ENCODE measurements at places on chromosomes 1 and 21. TPM values are rescaled to one million over a fixed set of nuclear protein-coding genes. Genes with fewer than 3 reads are reported as not detected.

The FMOD gene
- polyA plus RNA-seq: 6.5 TPM

The AMY1A gene
- polyA plus RNA-seq: not detected

GRCh38 chr1:184504040-184504954 is 117.5 kb downstream of the C1orf21 start:
- DNase-seq: no peak

The RPTN gene
- not detected for polyA plus RNA-seq

DNA sequence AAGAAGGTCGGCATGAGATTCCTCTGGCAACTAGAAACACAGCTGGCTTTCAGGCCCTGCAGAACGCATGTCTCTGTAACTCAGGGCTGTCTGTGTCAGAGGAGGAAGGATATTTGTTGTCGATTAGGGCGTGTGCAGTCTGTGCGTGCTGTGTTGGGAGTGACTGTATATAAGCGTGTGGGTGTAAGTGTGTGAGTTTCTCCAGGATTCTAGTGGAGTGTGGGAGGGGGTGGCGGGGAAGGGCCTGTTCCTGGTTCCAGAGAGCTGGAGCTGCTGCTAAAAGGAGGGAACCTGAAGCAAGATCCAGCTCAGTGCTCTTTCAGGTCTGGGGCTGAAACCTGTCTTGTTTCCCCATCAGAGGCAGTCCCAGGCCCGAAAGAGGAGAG is 74.3 kb downstream of the SLC16A1 start:
- no peak for DNase-seq

DNA sequence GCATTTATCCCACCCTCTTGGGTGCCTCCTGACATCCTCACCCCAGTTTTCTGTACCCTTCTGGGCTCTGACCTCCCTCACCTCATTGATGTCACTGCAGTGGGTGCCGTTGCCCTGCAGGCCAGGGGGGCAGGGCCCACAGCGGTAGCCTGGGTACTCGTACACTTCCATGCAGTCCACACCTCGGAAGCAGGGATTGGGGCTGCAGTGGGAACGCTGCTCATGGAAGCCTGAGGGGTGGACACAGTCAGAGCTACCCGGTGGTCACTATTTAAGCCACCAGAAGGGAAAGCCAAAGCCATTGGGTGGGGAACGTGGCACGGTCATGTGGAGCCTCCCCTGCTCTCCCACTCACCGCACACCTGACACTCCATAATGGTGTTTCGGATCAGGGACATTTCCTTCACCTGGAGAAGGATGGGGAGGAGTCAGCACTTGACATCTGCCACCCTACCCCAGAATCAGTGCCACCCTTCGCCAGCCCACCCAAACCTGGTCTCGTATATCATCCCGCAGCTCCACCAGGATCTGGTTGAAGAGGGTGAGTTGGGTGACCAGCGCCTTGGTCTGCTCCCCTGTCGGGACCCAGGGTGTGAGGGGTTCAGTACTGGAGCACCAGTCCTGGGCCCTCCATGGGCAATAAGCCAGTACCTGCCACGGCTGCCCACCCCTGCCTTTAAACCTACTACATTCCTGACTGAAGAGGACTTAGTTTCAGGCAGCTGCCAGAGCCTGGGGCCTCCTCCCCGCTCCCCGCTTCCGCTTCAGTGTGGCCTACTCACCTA is 4.8 kb downstream of the THBS3 start:
- peak; percentile 25 for DNase-seq

DNA sequence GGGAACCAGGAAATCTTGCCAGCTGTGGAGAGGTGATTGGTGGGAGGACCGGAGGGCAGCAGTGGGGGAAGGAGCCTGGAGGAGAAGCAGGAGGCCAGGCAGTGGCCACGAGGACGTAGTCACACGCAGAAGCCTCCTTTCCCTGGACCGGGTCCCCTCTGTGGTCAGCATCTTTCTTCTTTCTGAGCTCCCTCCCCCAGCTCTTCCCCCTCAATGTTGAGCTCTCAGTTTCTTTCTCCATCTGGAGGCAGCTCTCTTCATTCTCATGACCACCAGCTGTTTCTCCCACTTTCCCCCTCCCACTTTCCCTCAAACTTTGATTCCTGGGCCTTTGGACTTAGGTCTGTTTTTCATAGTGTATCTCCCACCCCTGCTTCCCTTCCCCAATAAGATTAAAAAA is 18.3 kb downstream of the KIRREL1 start:
- DNase-seq: no peak

GRCh38 chr21:41219498-41220207 is 51.7 kb downstream of the BACE2 start:
- DNase-seq: no peak

- DNase-seq: no peak
Observed at GRCh38 chr1:108704496-108704895, 8.2 kb upstream of the FNDC7 start.

- no peak for DNase-seq
Observed at GRCh38 chr1:54812801-54813484, 11.8 kb upstream of the TTC22 start.

DNA sequence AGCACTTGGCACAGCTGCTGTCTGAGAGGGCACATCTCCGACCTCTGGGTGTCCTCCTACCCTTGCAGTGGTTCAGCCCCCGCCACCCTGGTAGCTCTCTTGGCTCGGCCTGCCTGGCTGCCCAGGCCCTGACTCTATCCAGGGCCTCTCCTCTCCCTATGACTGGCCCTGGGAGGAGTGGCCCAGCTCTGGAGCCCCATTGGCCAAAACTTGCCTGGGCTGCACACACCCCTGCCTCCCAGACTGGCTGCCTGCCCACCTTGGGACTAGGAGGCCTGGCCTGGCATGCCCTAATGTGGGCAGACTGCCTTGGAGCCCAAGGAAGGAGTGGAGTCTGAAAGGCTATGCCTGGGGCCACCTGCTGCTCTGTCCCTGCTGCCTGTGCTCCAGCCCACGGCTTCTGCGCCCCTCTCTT is 33.6 kb downstream of the ACOT11 start:
- peak; percentile 100 for DNase-seq

Data from pancreas (tissue), 10 donors.